ENCODE measurements at places on chromosomes 3 and 15.

- no peak for DNase-seq
These were observed 30.0 kb upstream of the TSEN2 start for GRCh38 chr3:12454076-12454815.

GRCh38 chr3:193996641-193997089 is 139.3 kb upstream of the HES1 start:
- no peak for DNase-seq

DNA sequence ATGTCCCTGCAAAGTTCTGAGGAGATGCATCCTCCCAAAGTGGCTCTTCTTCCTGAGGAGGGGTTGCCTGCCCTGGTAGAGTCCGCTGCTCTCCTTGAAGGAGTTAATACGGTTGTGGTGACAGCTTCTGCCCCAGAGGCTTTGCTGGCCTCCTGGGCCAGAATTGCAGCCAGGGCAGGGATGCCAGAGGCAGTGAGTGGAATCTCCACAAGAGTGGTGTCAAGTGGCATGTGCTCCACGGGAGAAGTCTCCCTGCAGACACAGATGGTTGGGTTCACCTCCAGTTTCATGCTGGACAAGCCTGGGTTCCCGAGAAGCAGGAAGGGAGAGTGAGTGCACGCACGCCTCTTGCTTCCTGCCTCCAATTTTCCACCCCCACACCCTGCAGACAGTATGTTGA is 105.5 kb downstream of the SLC25A26 start:
- no peak for DNase-seq

DNA sequence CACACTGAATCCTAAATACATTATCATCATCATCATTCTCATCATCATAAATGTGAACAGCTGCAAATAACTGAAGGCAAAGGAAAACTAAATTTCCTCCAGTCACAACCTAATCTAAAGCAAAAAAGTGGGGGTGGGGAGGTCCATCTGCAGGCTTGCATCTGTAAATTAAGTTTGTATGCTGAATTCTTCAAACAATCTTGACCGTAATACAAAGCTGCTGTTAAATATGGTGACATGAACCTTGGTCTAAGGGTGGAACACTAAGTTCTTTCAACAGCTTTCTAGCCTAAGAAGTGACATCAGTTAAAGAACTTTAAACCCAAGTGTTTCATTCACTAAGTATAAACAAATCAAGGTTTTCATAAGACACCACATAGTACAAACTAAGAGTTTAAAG is 4.3 kb downstream of the LRRFIP2 start:
- no peak for DNase-seq

DNA sequence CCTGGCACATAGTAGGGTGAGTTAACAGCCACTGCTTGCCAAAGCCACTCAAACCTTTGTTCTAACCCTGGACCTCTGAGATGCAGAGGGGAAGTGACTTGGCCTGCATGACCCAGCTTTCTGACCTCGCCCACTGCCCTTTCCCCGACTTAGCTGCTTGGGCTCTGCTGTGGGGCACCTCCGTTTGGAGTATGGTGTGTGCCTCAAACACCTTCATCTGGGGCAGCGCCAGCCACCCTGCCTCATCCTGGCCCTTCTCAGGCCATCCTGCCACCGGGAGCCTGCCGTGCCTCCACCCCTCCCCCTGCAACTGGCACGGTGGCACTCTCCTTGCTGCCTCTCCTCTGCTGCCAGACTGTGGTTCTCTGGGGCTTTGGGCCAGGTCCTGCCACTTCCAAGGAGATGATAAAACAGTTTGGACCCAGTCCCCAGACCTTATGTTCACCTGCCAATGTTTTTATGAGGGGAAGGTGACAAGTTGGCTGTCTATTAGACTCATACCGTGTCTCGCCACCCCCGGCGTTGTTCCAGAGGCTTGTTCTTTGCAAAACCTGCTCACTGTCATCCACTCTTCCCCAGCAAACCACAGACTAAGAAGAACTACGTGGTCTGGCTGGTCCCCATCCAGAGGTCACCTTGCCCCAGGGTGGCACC is 32.2 kb downstream of the SLC6A6 start:
- no peak for DNase-seq

DNA sequence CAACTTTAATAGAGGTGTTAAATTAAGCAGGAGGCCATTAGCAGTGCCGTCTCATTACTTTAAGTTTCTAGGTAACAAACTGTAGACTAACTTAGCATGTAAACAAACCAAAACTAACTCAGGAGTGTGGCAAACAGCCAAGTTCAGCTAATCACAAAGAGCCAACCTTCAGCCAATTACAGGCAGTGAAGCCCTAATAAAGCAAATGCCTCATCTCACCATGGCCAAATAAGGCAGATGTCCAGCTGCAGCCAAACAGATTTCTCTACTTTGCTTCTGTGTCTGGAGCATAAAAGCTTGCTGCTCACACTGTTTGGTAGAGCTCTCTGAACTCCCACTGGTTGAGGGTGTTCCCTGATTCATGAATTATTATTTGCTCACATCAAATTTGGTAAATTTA is 835.4 kb upstream of the GBE1 start:
- no peak for DNase-seq

DNA sequence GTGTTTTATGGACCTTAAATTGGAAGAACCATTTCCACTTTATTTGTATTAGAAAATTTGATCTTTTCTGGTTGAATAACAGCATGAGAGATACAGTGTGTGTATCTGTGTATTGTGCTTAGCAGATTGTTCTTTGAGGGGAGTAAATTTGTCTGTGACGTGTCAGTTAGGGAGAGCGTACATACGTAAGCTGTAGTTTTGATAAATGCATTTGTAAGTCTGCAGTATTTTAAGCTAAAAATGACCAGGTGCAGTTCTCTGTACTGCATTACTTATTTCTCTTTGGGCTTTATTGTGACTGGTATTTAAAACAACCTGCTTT is 264.8 kb downstream of the ROBO2 start:
- DNase-seq: no peak

DNA sequence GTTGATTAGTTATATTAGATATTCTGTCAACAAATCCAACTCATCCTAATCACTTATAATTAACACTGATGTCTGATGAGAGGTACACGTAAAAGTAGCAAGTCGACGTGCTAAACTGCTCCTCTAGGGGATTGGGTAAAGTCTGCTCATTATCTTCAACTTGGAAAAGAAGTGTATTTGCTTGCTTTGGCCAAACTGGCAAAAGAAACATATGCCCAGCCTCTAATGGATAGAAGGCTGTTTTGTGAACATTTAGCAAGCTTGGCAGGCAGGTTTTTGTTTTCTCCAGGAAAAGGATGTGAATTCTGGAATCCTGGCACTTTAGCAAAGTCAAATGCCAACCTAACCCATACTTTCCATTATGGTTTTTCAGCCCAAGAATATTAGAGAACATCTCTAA is 264.8 kb downstream of the TBL1XR1 start:
- no peak for DNase-seq

GRCh38 chr3:11096266-11097139 is 57.8 kb upstream of the HRH1 start:
- peak; percentile 58 for DNase-seq

- DNase-seq: no peak
These were observed 390.7 kb downstream of the EFHB start for GRCh38 chr3:19543212-19543841.

GRCh38 chr15:54307252-54307902 is 329.1 kb downstream of the UNC13C start:
- DNase-seq: no peak

DNA sequence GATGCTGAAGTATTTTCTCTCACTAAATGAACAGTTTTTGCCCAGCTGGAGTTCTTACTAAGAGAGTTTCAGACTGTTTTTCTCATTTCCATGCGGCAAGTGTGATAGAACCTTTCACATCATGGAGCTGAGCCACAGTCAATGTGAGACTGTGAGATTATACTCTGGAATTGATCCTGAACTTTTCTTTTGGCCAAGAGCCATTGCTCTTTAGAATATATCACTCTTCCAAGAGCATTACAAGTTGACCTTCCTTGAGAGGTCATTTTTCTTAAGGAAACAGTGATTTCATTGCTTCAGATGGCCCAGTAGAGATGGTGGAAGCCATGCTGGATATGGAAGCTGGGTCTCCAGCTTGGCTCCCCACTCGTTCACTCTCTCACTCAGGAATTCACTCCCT is 212.9 kb upstream of the UMPS start:
- no peak for DNase-seq

- DNase-seq: no peak
These were observed 101.5 kb downstream of the SHQ1 start for GRCh38 chr3:72746430-72747411.

DNA sequence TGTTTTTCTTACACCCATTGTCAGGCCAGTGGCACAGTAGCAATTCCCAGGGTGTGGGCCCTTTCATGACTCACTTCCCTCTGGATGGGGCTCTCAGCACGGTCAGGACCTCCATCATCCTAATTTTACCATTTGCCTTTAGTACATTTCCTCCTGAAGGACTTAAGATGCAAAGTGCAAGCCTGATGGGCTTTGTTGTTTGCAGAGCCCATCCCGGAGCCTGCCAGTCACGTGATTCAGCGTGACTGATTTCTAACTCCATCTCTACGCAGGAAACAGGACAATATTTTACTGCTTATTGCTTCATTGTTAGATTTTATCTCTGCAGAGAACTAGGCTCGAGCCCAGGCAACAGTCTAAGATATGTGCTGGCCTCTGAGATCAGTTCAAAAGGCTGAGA is 223.7 kb downstream of the PDZRN3 start:
- DNase-seq: peak; percentile 43

- DNase-seq: no peak
These were observed 32.2 kb downstream of the NECTIN3 start for GRCh38 chr3:111103807-111104206.

GRCh38 chr3:194570898-194571297 is 62.3 kb downstream of the TMEM44 start:
- DNase-seq: no peak

DNA sequence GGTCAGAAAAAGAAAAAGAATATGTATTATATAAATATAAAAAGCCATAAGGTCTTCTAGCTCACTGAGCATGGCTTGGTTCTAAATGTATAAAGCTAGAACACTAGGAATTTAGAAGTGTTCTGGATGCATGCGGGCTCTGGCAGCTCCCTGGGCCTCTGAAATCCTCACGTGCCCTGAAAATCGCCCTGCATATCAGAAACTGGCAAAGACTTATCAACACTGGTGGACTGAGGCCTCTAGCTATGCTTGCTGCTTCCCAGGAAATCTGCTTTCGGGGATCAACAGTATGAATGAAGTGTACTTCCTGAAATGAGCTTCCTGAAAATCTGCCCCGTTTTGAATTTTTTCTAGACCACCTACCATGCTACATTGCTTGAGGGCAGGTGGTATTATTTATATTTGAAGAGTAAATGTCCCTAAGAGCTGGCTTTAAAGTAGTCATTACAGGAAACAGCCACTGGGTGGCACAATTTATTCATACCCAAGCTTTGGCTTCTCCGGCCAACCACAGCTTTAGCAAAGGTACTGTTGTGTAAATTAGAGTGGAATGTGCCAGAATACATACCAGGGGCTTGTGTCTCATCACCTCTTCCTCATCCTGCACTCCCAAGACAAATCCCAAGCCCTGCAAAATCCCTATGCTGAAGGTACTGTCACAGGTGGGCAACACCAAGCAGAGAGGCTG is 17.7 kb downstream of the CRTAP start:
- DNase-seq: no peak

- DNase-seq: no peak
These were observed 26.9 kb upstream of the ATG7 start for GRCh38 chr3:11245276-11245675.

GRCh38 chr15:80549191-80549590 is 145.0 kb downstream of the ARNT2 start:
- DNase-seq: peak; percentile 50

GRCh38 chr15:38626443-38627050 is 61.9 kb upstream of the RASGRP1 start:
- DNase-seq: no peak

DNA sequence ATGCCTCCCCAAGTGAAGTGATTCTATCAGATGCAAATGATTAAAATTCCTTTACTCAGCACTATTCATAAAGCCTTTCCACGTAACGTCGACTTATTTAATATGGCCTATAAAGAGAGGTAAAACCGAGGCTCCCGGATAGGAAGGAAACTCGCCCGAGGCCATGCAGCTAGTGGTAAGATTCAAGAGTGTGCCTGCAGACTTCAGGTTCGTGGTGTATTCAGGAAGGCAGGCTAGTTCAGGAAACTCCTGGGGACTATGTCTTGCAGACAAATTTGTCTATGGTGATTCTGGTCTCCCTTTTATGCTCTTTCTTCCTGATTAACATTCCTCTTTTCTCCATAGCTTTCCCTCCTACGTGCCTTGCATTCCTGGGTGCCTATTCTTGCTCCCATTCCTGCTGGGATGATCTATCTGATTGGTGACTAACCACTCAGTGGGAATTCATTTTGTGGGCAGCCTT is 150.7 kb downstream of the SST start:
- peak; percentile 38 for DNase-seq

DNA sequence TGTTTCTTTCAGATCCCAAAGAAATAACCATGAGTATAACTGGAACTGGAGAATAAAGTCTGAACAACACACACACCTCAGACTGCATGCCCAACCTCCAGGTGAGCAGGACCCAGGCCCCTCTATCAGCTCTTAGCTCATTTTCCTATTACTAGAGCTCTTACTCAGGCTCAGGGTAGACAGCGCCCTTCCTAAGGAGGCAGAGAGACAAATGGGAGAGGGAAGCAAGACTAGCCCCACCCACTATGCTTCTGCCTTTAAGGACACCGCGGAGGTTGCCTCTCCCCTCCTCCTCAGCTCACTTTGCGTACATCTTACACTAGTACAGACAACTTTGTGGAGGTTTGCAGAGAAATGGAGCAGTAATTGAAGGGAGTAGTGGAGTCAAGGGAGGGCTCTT is 44.0 kb upstream of the GLCE start:
- DNase-seq: no peak

DNA sequence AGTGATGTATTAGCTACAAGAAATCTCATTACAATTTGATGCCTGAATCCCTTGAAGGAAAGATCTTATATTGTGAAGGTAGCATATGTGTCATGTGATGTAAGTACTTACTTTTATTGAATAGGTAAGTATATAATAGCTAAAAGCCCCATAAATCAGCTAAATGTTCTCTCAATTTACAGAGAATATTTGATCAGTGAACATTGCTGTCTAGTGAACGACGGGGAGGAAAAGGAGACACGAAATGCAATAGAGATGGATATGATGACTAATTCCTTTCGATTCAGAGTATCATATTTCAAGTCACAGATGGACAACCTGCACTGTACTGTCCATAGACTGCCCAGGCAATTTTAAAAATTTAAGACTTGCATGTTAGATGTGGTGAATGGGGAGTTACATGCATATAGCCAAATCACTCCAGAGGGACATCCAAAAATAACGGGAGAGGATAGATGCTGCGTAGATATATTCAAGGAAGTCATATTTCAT is 462.1 kb upstream of the CDIN1 start:
- no peak for DNase-seq

DNA sequence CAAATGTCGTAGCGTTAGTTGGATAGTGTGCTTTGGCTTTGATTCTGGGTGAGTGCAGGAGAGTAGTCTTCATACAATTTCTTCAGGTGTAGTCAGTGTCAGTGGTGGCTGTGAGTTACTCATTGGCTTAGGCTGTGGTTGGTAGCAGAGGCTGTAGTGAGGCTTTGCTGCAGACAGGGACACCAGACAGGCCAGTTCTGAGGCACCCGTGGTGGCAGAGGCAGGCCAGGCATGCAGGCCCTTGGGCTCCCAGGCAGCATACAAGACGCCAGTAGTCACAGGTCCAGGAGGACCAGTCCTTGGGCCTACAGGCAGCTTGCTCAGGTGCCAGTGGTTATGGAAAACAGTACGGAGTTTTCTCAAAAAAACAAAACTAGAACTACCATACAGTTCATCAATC is 61.3 kb downstream of the DMXL2 start:
- no peak for DNase-seq

- no peak for DNase-seq
These were observed 341.8 kb upstream of the TBL1XR1 start for GRCh38 chr3:177538750-177539730.
